ENCODE measurements at places on chromosomes 2 and 18. TPM values are rescaled to one million over a fixed set of nuclear protein-coding genes. Genes with fewer than 3 reads are reported as not detected.

DNA sequence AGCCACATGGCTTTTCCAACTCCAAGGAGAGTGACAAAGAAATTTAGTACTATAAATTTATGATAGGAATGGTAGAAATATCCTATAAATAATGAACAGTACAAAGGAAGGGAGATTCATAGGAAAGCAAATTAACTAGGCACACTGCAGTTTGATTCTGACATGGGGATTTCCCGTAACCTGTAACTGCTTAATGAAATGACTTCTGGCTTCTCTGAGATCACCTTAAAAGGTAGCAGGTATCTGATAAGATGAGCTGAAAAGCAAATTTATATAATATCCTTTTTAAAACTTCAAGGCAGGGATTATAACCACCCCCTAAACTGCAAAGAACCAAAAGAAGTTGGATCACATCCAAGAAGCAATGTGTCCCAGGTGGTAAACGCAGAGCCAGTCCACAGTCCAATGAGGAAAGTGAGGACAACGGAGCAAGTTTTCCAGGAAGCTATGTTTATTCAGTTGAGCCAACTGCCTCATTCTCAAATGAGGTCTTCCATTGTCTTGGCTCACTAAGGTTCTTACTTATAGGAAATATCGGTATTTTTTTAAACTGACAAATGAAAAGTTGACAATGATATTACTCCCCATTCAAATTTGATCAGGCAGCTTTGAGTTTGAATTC is 43.0 kb downstream of the WIPF1 start:
- H3K36me3 ChIP-seq: peaks cover 7% of the 10 kb centered on the region
- no peaks in the 10 kb centered on the region for H3K27me3 ChIP-seq
- H3K4me3 ChIP-seq: no peak overlapping the region
- no peak for DNase-seq
- no peak overlapping the region for H3K27ac ChIP-seq
- no peaks in the 10 kb centered on the region for H3K4me1 ChIP-seq

DNA sequence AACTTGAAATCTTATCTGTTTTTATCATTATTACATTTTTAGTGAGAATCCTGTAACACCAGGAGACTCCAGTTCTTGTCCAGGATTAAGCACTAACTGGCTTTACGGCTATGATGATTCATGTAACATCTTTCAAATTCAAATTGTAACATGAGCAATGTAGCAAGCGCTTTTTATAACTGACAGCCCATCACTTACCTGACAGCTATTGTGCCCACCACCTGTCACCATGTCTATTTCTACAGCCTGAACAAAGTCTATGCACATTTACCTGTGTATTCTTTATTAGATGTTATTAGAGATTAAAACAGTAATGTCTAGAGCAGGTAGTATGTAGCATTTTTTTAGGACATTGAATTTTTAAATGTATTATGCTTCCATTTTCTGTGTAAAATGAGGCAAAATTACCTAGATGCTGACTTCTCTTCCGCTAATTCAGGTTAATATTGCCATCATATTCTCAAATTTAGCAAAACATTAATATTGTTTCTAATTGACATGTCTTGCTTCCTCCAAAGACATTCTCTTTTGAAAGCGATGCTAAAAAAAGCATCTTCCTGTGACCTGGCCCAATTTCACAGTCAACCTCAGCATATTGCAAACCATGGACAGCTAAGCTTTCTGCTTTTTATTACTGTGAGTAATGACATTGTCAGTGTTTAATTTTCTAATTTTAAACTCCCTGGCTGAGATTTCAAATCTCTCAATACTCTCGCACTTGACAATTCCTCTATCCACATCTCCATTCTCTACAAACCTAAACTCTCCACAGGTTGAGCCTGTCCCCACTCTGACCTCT is 37.8 kb downstream of the RIT2 start:
- H3K4me3 ChIP-seq: no peak overlapping the region
- H3K27ac ChIP-seq: no peak overlapping the region
- peaks cover 9% of the 10 kb centered on the region for H3K4me1 ChIP-seq
- no peaks in the 10 kb centered on the region for H3K27me3 ChIP-seq

- H3K27ac ChIP-seq: no peak overlapping the region
- H3K4me3 ChIP-seq: no peak overlapping the region
- peaks cover 3% of the 10 kb centered on the region for H3K4me1 ChIP-seq
- no peaks in the 10 kb centered on the region for H3K27me3 ChIP-seq
These were observed 2.2 kb upstream of the ERMN start for GRCh38 chr2:157327621-157328500.

Gene UGT1A8
- total RNA-seq: not detected

Gene CDK5R2
- 0.11 TPM for total RNA-seq

All from H9 (cell line).